ENCODE measurements at places on chromosomes 1 and 21.

- DNase-seq: no peak
These were observed 291.8 kb upstream of the CAMK1G start for GRCh38 chr1:209291715-209292114.

- DNase-seq: peak; percentile 50
These were observed 288.4 kb upstream of the PRMT6 start for GRCh38 chr1:106768077-106768476.

DNA sequence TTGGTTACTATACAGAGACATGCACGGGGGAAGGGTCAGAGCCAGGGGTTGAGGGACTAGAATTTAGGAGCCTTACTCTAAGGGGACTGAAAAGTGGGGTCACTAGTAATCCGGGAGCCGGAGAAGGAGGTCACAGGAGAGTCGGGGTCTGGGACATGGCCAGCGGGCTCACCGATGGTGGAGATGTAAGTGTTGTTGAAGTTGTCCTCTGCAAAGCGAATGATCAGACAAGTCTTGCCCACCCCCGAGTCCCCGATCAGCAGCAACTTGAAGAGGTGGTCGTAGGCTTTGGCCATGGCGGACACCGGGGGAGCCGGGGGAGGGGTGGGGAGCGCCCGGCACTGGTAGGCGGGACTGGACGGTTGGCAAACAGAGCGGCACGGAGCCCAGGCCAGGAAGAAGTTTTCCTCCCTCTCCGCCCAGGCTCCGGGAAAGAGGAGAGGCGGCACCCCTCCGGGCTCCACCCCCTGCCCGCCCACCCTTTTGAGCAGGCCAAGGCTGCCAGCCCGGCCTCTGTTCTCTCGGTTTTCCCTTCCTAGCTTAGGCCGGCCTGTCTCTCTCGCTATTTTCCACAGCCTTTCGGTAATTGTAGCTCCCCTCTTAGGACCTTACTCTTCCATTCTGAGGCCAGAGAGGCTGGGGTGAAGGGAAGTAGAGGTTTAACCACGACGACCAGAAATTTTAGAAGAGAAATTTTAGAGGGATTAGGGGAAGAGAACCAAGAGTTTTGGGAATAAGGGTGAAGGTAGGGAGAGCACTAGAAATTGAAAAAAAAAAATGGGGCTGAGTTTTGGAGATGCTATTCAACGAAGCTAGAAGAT is at the start of gene RAB13:
Gene RAB13, minus strand, starts transcription at position 399 of the 821 bp plus-strand sequence. Its CDS starts 103 bp downstream, at position 296.
- DNase-seq: peak; percentile 97

DNA sequence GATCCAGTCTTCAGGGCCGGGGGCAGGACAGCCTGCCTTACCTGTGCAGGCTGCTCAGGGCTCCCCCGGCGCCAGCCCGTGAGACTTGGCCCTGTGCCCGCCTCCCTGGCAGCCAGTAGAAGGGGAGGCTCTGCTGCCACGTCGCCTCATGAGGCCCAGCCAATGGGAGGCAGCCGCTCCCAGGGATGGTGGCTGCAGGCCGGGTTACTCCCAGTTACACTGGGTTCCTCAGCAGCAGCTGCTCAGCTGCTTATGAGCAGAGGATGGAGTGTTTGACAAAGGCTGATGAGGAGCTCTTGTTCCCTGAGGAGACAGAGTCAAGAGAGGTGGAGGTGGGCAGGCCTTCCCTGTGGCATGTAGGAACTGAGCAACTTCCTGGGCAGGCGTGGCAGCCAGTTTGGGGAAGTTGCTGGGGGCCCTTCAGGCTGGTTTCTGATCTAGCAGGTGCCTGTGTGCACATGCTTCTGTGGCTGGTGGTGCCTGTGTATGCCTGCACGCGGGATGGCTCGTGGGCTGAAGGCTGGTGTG is 5.5 kb downstream of the MFSD2A start:
- DNase-seq: no peak

DNA sequence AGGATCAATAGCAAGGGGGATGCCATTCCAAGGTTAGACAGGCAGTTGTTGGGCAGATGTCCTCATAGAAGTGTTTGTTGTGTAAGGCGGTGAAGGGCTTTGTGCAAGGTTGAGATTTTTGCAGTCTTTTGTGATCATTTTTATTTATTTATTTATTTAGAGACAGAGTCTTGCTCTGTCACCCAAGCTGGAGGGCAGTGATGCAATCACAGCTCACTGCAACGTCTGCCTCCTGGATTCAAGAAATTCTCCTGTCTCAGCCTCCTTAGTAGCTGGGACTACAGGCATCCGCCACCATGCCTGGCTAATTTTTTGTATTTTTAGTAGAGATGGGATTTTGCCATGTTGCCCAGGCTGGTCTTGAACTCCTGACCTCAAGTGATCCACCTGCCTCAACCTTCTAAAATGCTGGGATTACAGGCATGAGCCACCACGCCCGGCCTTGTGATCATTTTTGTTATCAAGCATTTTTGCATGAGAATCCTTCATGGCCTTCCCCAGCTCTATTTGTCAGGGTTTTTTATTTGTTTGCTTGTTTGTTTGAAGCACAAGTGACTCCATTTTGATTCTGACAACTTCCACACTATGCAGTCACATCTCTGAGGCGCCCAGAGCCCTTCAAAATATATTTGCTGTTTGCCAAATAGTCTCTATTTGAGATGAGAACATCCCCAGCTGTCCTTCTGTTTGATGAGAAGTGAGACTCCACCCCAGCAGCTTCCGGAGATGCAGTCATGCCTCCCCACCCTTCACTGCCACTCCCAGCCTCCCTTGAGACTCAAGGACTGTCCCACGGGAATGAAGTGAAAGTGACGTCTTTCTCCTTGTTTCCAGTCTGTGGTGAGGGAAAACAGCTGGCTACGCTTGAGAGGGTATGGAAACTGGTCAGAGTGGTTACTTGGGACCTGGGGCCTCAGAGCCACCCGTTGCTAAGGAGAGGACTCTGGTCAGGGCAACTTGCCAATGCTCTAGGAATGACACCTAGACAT is 38.0 kb downstream of the TMEM50B start:
- peak; percentile 58 for DNase-seq

GRCh38 chr1:6623269-6623965 is 1.3 kb upstream of the THAP3 start:
- DNase-seq: no peak

DNA sequence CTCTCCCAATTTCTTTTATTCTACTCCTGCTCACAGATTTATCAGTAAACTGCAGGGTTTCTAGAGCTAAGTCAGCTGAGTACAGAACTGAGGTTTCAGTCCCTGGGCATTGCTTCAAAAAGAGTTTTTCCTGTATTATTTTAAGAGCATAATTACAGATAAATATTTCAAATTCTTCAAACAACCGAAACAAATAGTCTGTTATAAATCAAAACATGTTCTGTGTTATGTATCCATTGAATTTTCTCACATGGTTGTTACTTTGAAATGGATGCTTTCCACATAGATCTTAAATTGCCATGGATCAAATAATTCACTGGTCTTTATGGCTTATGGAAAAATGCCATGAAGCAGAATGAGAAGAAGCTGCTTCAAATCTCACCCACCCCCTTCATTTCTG is 64.5 kb downstream of the LRRC8C start:
- peak; percentile 60 for DNase-seq

- no peak for DNase-seq
These were observed 36.7 kb downstream of the ADARB1 start for GRCh38 chr21:45110873-45111624.

DNA sequence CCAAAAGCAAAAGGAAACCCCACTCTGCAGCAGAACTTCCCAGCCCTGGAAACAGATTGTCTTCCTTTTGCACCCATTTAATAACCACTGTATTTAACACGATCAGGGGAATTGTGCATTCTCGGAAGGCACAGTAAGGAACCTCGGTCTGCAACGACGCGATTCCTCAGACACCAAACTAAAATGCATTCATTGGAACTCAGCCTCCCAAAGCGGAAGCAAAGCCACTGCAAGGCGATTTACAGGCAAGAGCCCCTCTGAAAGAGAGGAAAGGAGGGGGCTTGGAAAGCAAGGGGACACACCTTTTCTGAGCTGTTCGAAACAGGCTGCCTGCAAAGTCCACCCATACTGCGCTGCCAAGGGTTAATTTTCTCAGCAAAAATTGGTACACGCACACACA is 297.7 kb downstream of the OMA1 start:
- DNase-seq: no peak

GRCh38 chr1:172530000-172530399 is 3.0 kb upstream of the SUCO start:
- peak; percentile 48 for DNase-seq

DNA sequence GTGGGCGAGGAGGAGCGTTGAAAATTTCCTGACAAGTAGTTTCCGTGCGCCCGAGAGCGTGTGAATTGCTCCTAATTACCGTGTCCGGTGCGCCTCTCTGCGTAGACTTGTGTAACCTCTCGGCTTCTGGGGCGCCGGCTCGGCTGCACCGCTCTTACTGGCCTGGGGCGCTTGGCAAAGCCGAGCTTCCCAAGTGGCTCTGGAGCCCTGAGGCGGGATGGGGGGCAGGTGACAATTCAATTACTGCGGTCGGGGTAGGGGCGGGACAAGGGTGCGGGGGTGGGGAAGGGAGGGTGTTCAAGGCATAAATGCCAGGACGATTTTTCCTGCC is 392 bp upstream of the DMRTA2 start:
- DNase-seq: no peak

DNA sequence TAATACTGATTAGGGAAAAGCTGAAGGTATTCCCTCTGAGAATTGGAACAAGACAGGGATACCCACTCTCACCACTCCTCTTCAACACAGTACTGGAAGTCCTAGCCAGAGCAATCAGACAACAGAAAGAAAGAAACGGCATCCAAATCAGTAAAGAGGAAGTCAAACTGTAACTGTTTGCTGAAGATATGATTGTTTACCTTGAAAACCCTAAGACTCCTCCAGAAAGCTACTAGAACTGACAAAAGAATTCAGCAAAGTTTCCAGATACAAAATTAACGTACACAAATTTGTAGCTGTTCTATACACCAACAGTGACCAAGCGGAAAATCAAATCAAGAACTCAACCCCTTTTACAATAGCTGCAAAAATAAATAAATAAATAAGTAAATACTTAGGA is 78.6 kb downstream of the EXTL2 start:
- DNase-seq: no peak

Measured in adipocyte (in vitro differentiated cells).